Kidney epithelial cell (primary cell): ENCODE measurements at places on chromosomes 16 and 17.

DNA sequence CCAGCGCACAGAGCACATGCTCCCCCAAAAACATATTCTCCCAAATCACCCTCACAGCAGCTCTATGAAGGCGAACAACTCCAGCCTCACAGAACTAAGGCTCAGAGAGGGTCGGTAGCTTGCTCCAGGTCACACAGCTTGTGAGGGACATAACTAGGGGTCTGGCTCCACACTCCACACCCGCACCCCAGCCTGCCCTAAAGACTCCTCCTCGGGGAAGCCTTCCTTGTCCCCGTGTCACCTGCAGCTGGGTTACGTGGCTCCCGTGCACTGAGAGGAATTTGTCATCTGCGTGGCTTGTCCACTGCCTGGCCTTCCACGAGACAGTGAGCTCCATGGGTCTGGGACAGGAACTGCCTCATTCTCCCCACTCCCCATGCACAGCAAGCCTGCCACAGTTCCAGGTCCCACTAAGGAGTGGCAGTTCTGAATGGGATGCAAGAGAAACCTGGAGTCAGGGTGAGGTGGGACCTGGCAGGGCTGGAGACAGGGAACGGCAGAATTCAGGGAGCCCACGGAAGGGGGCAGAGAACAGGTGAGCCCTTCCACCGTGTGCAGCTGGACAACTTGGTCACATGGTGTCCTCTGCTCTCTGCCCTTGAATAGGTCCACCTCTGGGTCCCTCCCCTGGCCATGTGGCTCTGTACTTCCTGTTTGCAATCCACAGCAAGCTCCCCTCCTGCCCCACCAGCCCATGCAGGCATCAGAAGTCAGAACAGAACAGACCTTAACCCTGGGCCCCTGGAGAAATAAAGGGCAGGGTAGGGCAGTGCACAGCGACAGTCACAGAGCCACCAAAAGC, 27.4 kb downstream of the TNFRSF13B start:
- no peak for DNase-seq

DNA sequence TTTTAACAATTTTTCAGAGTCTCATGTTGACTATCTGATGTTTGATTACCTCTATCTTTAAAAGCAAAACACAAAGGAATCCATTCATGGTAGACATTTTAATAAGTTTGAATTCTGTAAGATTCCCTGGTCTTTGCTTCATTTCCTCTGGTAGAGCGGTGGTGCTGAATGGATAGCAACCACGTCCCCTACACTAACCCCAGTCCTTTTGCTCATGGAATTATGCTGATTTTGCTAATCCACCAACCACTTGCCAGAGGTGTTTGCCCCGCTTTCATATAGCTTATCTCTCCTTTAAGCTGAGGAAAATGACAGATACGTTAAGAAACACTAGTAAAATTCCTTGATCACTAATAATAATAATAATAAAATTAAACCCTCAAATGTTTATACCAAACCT, 9.5 kb downstream of the KCNJ16 start:
- no peak for DNase-seq

DNA sequence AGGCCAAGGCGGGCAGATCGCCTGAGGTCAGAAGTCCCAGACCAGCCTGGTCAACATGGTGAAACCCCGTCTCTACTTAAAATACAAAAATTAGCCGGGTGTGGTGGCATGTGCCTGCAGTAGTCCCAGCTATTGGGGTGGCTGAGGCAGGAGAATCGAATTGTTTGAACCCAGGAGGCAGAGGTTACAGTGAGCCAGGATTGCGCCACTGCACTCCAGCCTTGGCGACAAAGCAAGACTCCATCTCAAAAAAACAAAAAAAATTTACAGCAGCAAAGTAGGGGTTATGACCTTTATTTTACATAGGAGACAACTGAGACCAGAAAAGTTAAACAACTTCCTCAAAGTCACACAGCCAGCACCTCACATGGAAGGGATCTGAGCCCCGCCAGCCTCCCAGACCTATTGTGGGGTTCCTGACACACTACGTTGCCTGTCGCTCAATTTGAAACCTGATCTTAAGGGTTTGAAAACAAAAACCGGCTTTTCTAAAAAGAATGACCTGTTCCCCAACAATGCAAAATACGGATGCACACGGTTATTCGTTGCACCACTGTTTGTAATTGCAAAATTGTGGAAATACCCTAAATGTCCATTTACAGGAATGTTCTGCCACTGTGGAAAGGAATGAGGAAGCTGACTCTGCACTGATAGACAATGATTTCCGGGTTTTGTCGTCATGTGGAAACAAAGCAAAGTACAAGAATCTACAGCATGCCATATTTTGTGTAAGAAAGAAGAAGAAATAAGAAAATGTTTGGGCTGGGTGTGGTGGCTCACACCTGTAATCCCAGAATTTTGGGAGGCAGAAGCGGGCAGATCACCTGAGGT, 77.2 kb downstream of the CNGB1 start:
- peak; percentile 93 for DNase-seq

DNA sequence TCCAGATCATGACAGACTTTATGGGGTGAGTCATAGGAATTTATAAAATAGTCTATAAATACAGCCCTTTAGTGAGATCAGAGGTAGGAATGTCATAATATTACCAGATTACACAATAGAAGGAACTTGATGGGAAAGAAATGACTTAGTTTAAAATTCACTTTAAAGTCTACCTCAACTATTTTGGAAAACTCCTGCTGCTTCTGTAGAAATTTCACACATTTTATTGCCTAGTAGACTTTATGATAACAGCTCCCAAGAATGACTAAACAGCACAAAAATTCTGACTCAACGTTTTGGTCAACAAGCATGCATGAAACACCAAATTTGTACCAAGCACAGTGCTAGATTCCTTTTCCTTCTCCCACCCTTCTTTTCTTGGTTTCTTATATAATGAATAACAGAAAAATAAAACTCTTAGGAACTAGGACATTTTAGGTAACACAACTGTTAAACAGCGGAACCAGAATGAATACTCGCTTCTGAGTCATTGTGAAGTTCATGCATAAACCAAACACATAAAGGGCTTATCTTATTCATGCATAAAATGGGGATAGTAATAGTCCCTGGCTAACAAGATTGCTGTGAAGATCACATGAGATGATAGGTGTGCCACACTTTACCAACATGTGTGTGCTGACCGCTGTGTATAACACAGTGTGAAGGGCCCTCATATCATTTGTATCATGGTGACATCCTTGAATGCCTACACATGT, 243.9 kb downstream of the CDH8 start:
- peak; percentile 89 for DNase-seq

DNA sequence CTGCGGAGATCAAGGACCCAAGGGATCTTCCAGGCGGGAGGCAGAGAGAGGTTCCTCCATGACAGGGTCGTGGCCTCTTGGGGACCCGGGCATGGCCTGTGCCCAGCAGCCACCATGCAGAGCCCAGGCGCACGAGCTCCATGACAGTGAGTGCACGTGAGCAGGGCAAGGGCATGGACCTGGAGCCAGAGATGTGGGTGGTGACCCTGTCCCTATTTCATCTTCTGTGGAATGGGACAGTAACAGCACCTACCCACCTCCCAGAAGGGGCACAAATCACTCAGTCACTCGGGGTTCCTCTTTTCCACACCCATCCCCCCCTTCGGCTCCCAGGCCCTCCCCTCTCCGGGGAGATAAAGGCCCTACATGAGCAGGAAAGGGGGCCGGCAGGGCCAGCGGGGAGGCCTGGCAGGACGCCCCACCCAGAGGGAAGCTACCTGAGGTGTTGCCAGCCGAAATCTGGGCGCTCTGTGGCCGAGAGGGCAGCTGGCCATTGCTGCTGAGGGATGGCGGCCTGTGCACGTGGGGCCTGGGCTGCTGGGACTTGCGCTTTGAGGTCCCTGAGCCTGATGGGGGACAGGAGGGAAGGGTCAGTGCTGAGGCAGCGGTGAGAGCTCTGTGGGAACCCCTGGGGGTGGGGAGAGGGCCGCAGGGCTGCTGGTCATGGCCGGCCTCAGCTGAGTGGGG, 10.4 kb downstream of the UBALD2 start:
- DNase-seq, result no peak

GRCh38 chr17:74041869-74042640, 161.4 kb upstream of the RPL38 start:
- DNase-seq, result no peak

DNA sequence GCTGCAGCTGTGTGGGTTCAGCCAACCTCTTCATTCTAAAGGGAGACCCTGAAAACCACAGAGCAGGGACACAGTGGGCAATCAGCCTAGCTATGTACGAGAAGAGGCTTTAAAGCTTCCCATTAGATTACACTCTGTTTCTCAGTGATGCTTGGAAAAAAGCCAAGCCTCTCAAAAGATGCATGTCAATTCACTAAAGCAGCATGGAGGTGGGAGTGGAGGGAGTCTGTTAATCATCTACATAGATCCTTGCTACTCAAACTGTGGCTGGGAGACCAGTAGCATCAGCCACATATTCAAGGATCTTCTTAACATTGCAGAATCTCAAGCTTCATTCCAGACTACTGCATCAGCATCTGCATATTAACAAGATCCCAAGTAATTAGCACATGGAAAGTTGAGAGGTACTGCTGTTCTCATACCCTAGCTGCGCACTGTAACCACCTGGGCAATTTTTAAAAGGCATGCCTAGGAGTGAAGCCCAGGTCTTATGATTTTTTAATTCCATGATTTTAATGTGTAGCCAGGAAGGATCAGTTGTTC, 305.9 kb downstream of the PMP22 start:
- DNase-seq, result no peak

- no peak for DNase-seq
Observed at GRCh38 chr16:54369861-54370260, 83.3 kb upstream of the IRX3 start.

GRCh38 chr16:58515871-58516767, 802 bp downstream of the SETD6 start:
- no peak for DNase-seq

GRCh38 chr17:30211371-30211770, 24.1 kb downstream of the SLC6A4 start:
- no peak for DNase-seq

DNA sequence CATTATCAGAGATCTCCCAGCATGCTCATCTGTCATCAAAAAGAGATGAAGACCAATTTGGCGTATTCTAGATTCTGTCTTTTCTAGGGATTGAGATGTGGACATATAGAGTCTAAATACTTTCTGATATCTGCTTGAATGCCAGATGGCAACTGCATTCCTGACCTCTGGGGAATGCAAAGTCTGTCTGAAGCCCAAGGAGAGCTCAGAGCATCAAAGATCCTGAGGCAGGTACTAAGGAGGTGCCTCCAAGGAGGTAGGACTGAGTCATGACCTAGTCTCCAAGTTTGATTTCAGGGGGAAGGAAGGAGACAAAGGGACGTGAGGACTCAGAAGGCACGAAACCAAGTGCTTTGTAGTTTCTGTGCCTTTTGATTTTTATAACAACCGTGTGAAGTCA, 448.4 kb downstream of the HS3ST3B1 start:
- no peak for DNase-seq

GRCh38 chr17:40072040-40072734, 9.4 kb downstream of the THRA start:
- DNase-seq, result no peak

- no peak for DNase-seq
Observed at GRCh38 chr17:37490022-37490587, 414 bp downstream of the DUSP14 start.

DNA sequence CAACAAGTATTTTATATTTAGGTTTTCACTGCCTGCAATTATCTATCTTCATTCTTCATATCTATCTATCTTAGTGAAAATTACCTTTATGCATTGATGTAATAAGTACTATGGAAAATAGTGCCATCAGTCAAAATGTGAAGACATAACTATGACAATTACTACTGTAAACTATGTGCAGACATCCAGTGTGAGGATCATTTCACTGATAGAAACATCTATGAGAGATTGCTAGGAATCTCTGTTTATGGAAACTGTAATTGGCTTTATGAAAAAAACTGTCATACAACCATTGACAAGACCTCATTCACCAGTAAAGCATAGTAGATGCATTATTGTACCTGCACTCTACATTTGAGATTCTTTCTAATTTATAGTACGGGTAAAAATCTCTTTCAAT, 401.0 kb downstream of the PMP22 start:
- DNase-seq, result no peak

- no peak for DNase-seq
Observed at GRCh38 chr17:28499364-28499664, 6.8 kb upstream of the FOXN1 start.

DNA sequence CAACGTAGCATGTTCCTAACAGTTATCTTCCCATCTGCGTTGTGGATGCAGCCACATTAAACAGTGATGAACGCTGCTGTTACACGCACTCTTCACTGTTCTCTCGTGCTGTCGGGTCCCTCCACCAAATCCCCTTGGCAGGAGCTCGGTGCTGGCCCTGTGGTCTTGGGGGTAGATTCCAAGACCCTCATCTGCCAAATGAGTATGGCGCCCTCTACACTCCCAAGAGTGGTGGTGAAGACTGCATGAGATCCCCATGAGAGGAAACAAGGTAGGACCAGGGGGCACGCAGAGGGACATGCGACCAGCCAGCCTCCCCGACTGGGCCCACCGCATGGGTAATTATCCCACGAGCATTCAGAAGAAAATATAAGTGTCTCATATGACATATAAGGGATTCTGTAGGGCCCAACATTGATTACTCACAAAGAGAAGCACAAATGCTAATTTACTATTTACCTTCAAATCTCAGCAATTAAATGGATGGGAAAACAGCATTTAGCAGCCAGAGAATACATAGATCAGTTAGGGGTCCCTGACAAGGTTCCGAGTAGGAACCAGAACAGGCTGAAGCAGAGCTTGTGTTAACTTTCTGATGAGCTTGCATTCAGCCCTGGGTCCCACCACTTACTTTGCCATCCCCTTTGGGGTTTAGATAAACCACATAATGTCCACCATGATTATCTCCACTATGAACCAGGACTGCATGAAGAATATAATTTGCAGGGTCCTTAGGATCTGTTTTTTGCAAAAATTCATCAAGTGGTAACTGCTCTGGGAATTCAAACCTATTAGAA, 23.8 kb downstream of the LITAFD start:
- DNase-seq, result no peak

GRCh38 chr16:27080895-27081294, 14.2 kb downstream of the C16orf82 start:
- DNase-seq, result no peak

DNA sequence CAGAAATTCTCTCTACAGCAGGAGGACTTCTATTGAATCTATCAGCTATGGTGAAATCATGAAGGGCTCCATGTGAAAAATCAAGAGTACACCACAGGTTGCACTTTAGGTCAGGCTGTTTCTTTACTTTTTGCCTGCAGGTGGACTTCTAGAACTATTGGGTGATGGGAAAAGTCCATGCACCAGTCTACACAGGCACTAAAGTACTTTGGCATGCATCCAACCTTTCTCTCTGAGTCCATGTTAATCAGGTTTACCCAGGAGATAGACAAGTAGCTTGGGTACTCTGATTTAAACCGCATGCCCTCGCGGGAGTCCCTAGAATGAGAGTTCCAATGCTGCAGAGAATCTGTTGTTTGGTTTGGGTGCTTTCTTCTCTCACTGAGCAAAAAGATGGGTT, 9.1 kb upstream of the ANKFN1 start:
- no peak for DNase-seq

- DNase-seq, result no peak
Observed at GRCh38 chr17:82372249-82373071, 895 bp downstream of the UTS2R start.

DNA sequence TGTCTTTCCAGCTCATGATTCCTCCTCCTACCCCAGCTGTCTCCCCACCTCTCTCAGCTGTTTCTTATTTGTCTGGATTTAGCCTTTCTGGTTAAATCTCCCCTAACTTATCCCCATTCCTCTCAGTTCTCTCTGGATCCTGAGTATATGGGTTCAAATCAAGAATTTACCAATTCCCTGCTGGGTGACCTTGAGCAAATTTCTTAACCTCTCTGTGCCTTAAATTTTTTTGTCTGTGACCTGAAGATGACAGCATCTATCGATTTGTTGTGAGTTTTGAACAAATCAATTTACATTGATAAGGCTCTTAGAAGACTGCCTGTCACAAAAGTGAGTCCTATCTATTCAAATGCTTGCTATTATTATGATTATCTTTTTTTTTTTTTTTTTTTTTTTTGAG, 2.0 kb upstream of the KCNG4 start:
- no peak for DNase-seq
